ENCODE measurements at places on chromosomes 7 and 10.
A peak's percentile ranks its signal among the peaks of the same experiment; 100 is the strongest.

DNA sequence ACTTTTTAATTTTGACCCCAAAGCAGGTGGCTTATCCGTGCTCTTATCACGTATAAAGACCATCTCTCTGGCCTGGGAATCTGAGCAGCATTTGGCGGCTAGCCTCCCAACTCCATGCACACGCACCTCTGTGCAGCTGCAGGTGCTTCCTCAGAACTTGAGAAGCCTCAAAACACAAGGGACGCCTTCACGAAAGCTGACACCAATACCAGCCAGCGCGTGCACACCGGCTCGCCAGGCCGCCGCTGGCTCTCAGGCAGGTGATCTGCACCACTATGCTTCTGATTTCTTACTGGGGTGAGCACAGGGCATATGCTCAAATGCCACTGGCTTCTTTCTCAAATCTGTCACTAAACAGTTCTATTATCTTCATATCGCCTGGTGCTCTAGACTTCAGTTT, 145.0 kb downstream of the PARD3 start:
- no peak for DNase-seq

DNA sequence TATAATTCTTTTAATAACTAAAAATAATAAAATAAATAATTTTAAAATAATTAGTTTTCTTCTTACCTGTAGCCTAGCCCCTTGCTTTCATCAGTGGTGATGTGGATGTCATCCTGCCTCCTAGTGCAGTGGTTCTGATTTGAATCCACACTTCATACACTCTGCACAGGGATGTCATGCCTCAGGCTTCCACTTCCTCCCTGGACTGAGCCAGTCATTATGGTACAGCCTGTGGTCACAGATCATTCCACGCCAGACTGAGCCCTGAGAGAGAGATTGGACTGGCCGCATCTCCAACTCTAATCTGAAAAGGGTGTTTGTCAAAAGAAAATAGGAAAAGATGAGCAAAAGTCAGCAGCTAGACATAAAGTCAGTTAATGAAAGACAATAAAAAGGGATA, 436.2 kb upstream of the IGFBP3 start:
- no peak for DNase-seq

DNA sequence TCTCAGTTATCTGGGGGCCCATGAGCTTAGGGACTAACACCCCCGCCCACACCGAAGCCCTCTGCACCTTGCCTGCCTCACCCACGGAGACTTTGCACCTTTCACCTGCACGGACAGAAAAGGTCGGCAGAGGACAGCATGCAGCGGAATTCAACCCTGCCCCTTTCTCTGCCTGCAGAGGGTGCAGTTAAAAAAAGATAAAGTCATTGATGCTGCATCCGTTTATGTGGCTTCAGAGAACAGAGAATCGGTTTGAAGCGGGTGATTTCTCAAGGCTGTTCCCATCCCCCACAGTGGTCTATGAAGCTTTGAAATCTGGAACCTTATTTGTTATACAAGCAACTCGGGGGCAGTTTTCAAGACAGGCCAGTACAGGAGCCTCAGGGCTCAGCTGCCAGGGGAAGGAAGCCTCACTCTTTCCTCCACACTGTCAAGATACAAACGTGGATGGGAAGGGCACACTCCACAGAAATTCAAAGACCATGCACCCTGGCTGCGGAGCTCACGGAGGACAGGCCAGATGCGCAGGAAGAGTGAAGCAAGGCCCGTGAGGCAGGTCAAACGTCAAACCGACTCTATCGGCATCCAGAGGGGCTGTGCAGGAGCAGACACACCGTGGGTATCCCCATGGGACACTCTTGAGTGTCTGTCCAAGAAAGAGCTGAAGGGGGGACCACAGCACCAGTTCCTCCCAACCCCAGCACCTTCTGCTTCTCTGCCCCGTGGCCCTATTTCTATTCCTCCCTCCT, 66.3 kb downstream of the INSIG1 start:
- no peak for DNase-seq

DNA sequence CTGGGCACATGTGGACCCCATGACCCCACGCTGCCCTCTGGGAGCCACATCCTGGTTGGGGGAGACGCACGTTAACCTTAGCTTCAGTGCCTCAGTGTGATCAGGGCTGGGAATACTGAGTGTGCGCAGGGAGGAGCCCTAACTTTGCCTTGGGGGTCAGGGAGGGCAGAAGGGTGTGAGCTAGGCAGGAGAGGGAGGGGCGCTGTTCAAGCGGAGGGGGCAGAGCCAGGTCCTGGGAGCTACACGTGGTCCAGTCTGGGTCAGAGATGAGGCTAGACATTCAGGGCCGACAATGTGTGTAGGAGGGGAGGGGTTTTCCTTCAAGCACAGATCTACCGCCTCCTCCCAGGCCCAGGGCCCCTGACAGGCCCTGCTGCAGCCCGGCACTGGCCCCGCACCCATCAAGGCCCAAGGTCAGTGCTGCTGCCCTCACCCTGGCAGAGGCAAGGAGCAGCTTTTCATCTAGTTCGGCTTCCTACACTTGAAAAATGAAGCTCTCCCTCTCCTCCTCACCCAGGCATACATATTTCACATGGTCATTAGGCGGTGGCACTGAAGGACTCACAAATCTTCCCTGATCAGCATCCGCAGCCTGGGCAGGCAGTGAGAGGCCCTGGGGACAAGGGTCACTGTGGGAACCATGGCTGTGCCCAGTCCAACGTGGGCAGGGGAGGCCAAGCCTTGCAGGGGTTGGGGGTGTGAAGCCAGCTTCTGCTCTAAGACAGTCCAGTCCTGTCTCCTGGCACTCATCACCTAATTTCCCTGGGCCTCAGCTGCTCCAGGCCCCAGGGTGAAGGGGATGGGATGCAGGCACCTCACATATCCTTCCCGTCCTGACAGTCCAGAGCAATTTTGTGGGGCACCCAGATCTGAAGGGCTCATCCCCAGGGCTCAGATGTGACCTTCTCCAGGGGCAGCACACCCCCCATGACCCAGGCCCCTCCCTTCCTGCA, 47.3 kb downstream of the C10orf105 start:
- DNase-seq, result no peak

DNA sequence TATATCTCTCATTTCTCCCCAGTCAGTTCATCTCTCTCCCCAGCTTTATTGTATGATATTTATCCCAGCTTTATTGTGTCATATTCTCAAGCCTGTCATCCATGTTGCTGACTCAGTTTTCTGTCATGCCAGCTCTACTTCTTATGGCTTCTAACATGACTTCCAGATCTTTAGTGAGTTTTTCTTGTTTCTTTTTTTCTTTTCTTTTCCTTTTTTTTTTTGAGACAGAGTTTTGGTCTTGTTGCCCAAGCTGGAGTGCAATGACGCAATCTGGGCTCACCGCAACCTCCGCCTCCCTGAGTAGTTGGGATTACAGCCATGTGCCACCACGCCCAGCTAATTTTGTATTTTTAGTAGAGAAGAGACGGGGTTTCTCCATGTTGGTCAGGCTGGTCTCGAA, 28.7 kb upstream of the CALU start:
- DNase-seq, result no peak

- DNase-seq, result peak; percentile 20
These were observed 1.8 kb downstream of the PFKP start for GRCh38 chr10:3068968-3069737.

GRCh38 chr7:16695621-16696237, 49.7 kb downstream of the BZW2 start:
- DNase-seq, result no peak

- DNase-seq, result no peak
These were observed 17.7 kb upstream of the FXYD4 start for GRCh38 chr10:43353495-43354329.

- DNase-seq, result peak; percentile 69
These were observed 31.7 kb downstream of the CYCS start for GRCh38 chr7:25093268-25093826.

DNA sequence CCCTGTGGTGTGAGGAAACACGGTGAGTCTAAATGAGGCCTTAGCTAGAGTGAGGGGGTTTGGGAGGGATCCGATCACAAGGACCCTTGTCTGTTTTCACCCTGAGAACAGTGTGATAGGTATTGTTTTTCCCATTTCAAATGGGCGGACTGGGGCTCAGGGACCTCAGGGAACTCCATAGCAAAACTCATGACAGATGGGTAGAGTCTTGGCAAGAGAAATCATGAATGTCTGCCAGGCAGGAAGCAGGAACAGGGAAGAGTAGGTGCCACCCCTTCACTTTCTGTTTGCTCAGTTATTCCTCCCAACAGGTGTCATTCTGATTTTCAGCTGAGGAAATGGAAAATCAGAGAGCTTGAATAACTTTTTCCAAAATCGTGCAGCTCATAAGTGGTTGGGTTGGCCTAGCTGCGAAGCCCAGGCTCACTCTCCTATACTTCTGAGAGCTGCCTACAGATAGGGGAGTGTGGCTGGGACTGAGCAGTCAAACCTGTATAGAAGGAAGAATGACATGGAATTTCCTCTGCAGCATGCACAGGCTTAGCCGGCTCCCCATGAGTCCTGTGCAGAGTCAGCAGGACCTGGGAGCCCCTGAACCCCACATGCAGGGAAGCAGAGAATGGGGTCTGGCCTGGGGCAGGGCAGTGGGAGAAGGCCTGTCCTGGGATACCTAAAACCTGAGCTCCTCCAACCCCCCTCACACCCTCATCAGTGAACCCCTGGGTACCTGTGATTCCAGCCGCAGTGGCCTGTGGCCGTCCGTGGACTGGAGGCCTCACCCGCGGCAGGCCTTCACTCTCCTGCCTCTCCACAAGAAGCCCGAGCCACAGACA, 17.6 kb upstream of the C10orf105 start:
- DNase-seq, result peak; percentile 43

DNA sequence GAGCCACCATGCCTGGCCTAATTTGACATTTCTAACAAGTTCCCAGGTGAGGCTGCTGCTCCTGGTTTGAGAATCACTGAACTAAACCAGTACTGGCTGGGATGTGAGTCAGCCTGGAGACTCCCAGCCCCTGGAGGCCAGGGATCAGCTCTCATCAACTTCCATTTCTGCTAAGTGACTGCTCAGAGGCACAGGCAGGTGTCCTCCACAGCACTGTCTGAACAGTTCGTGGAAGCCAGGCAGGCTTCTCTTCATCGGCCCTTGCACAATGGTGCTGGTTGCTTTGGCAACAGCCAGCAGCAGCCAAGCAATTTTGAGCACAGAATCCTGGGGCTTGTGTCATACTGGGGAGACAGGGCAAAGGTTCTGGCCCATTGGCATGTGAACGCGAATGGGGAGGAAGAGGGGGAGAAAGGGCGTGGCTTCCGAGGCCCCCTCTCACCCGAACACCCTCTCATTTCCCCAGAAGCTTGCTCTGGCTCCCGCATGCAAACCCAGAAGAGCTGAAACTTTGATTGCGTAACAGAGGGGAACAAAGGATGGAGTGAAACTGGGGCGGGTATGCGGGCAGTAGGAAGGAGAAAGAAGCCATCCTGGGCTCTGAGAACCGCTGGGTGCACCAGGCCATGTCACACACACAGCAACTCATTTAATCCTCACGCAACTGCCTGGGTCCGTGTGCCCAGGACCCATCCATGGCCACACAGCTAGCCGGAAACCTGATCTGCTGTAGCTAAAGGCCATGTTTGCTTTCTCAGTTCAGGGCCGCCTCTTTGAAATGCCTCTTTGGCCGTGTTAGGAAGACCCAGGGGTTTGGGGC, 9.0 kb upstream of the POR start:
- no peak for DNase-seq

GRCh38 chr7:70349031-70349430, 750.8 kb downstream of the AUTS2 start:
- no peak for DNase-seq

DNA sequence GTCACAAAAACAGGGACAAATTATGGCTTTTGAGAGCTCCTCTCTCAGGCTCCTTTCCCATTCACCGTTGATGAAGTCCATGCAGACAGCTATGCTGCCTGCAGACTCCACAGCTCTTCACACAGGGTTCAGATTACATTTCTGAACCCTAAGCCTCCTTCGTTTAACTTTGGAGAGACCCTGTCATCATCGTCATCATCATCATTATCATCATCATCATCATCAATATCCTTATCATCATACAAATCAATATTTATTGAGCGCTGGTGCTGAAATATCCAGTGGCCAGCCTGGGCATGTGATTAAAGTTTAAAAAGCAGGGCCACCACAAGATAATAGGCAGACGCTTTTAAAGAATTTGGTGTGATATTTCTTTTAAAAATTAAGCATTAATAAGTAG, 66.6 kb downstream of the FRMPD2 start:
- no peak for DNase-seq

GRCh38 chr7:122363144-122363543, 58.6 kb upstream of the FEZF1 start:
- DNase-seq, result no peak

DNA sequence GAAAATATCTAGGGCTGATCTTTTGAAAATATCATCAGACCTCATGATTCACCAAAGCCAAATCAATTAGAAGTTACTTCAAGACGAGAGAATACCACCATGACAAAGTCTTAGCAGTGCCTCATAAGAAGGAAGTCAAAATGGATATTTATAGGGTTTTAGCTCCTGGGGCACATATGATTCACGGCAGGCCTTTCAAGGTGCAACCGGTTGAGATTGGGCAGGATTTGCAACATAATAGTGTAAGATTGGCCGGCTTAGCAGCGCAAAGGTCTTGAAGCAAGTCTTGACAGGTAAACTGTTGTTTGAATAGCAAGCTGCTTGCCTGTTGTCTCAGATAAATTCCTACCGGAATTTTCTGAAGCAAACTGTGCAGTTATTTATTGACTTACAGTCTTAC, 17.5 kb downstream of the ADRB1 start:
- no peak for DNase-seq

DNA sequence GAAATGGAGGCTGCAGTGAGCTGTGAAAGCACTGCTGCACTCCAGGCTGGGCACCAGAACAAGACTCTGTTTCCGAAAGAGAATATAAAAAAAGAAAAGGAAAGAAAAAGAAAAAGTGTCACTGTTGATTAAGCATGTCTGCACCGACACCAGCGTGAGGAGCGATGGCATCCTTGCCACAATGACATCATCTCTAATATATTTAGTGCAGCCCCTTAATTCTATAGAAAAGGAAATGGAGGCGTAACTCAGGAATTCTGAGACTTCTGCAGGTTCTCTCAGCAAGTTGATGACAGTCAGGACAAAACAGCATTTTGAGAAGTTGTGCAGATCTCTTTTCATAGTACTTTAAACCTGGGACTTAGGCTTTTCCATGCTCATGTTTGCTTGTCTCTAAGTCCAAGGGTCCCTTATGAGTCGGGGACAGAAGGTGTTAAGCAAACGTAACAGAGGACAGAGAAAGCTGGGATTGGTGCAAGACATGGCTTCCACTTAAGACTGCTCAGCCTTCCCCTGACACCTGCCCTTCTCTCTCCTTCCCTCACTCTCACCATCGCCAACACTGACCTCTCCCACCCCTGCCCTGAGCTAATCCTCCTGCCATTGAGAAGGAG, 16.9 kb upstream of the ANKRD1 start:
- DNase-seq, result no peak

DNA sequence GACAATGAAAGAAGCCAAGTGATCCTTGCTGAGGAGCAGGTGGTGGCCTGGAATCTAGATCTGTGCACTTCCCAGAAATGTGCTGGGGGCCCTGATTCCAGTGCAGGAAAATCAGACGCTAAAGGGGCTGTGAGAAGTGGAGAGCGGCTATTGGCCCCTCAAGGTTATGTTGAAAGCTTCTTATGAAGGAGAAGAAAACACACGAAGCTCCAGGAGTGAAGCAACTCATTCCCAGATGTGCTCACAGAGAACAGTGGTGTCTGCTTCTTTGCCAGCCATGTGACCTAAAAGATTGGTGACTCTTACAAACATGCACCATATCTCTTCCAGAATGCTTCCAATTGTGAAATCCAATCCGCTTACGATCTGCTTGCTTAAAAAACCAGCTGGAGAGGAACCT, 679.3 kb upstream of the IGFBP3 start:
- DNase-seq, result no peak
